ENCODE measurements at places on chromosomes 4 and X.

- DNase-seq: peak; percentile 72
Observed at GRCh38 chr4:153643406-153644383, 40.4 kb upstream of the TLR2 start.

DNA sequence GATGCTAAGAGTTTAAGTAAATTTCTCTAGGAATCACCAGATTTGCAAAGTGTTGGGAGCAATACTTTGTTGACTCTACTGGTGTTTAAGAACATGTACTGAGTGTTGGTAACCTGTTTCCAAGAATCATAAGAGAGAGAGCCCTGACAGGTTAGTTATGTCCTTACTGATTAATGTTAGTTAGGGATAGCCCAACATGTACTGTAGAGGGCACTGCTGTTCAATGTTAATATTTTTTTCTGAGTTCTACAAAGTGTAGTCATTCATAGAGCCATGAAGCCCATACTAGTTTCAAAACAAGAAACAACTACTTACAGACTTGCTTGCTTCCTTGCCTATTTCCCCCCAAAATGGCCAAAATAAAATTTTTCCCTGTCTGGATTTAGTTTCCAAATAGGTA, 11.9 kb downstream of the TMPRSS11D start:
- peak; percentile 30 for DNase-seq

DNA sequence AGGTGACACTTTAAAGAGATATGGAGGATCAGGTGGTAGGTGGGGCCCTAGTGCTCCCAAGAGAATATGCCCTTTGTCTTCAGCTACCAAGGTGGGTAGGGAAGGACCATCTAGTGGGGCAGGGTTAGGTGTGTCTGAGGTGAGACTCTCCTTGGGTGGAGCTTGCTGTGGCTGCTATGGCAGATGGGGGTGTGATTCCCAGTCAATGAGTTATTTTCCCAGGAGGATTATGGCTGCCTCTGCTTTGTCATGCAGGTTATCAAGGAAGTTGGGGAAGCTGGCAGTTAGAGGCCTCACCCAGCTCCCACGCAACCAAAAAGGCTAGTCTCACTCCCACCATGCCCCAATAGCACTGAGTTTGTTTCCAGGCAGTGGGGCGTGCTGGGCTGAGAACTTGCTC, 18.0 kb upstream of the SPIN2A start:
- peak; percentile 46 for DNase-seq

GRCh38 chrX:109655502-109656201, 30.7 kb upstream of the KCNE5 start:
- DNase-seq: no peak

- no peak for DNase-seq
Observed at GRCh38 chr4:126172126-126172525, 857.4 kb downstream of the FAT4 start.

- no peak for DNase-seq
Observed at GRCh38 chrX:96611619-96612362, 72.9 kb upstream of the DIAPH2 start.

- DNase-seq: no peak
Observed at GRCh38 chrX:19569121-19569805, 54.0 kb upstream of the MAP3K15 start.

DNA sequence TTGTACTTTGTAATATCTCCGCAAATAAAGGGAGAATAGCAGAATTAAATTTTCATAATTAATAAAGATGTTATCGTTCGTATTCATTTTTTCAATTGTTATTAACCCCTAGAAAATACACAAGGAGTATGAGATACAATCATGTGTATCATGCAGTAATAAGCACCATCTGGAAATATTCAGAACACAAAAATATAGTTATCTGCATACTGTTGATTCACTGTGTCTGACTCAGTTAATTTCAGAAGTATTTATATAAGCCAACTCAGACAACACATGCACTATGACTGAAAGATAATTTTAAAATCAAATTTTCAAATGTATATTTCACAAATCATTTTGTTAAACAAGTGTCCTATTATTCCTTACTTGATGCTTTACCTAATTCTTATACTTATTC, 1954.8 kb downstream of the ARAP2 start:
- no peak for DNase-seq

GRCh38 chr4:176156656-176157055, 38.7 kb downstream of the SPATA4 start:
- DNase-seq: no peak

- peak; percentile 12 for DNase-seq
Observed at GRCh38 chrX:19625612-19626011, 110.3 kb upstream of the MAP3K15 start.

DNA sequence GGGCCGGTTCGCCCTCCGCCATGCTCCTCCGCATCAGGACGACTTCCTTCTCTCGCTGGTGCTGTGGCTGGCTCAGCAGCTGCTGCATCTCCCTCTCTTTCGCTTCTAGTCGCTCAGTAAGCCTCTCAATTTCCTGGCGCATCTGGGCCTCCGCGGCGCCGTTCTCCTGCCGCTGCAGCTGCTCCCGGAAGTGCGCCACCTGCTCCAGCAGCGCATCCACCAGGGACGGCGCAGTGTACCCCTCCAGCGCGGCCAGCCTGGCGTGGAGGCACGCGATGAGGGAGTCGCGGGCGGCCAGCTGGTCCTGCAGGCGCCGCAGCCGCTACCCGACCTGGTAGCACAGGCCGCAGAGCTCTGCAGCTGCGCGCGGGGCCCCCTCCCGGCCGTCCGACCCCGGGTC, 97.4 kb upstream of the MED14 start:
- no peak for DNase-seq

- DNase-seq: no peak
Observed at GRCh38 chrX:1420371-1420770, 28.5 kb upstream of the SLC25A6 start.

GRCh38 chrX:119481323-119481801, 13.1 kb downstream of the SLC25A5 start:
- no peak for DNase-seq

DNA sequence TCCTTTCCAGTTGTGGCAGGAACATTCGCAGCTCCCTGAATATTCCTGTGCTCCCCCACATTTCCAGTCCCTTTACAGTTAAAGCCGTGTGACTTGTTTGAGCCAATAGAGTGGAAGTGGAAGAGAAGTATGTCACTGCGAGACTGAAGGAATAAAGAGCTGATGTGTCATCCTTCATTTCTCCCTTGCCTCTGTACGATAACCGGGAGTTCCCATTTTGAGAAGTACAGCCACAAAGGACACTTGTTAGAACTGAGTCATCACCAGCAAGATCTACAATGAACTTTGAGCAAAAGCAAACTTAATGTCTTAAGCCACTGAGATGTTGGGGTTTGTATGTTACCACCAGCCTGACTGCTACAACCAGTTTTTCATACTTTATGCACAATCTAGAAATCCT, 92.3 kb downstream of the SPRY1 start:
- peak; percentile 75 for DNase-seq

- DNase-seq: no peak
Observed at GRCh38 chr4:165667969-165668368, 205.1 kb upstream of the TLL1 start.

- no peak for DNase-seq
Observed at GRCh38 chr4:32180086-32180485, 1459.9 kb downstream of the PCDH7 start.

- no peak for DNase-seq
Observed at GRCh38 chrX:82370978-82371646, 1137.0 kb upstream of the POU3F4 start.

- DNase-seq: no peak
Observed at GRCh38 chr4:5931526-5931925, 38.6 kb upstream of the CRMP1 start.

DNA sequence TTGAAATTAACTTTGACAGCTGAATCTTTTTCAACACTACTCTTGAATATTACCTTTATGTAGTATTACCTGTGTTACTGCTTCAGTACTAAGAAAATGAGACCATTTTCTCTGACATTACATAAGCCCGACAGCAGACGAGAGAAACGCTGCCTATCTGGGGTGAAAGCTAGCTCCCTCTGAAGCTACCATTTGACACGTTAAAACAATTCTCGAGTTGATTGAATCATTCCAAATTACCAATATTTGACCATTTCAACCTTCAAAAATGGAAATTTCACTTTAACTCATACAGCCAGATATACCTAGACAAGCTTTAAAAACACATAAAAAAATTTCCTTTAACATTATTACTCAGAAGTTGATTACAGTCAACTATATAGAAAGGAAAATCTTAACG, 836 bp downstream of the GPM6A start:
- DNase-seq: no peak

GRCh38 chrX:138026211-138026610, 460.3 kb downstream of the ZIC3 start:
- DNase-seq: no peak

DNA sequence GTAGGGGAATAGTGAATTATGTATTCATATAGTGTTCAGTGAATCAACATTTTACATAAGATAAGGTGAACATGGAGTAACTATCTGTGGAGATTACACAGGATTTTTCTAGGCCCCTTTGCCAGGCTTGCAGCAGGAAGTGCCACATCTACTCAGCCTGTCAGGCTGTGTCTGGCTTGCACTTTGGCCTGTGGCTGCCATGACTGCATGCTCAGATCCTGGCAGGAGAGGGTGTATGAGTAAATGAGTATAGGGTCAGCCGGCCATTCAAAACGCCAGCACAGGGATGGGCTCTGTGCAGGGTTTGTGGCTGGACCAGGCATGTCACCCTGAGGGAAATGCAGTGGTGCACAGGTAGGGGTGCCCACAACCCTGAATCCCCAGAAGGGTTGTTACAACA, 51.9 kb downstream of the UBQLN2 start:
- DNase-seq: no peak

GRCh38 chrX:110304371-110304770, 13.5 kb downstream of the AMMECR1 start:
- no peak for DNase-seq

- DNase-seq: no peak
Observed at GRCh38 chr4:7194251-7195140, 2.2 kb downstream of the SORCS2 start.

GRCh38 chr4:61663310-61663709, 463.2 kb downstream of the ADGRL3 start:
- no peak for DNase-seq

GRCh38 chrX:15873566-15873965, 19.0 kb upstream of the AP1S2 start:
- DNase-seq: no peak

- peak; percentile 66 for DNase-seq
Observed at GRCh38 chrX:49155243-49155899, 7.2 kb upstream of the MAGIX start.

DNA sequence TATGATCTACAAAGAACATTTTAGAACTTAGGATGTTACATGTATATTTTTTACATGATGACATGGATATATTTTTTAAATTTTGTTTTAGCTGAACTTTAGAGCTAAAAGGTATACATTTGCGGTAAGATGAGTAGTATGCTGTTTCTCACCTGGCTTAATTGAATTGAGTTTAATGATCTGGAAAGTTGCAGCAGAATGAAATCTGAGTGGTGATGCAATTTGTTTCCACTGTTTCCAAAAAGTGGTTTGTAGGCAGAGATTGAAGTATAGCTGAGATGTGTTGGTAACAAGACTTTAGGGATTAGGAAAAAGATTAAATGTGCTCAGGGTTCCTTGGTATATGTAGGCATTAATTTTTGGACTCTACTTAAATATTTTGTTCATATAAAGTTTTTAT, 68.1 kb downstream of the HPF1 start:
- DNase-seq: no peak

- no peak for DNase-seq
Observed at GRCh38 chrX:2705046-2705832, 14.1 kb downstream of the CD99 start.

- no peak for DNase-seq
Observed at GRCh38 chr4:147833254-147833653, 101.4 kb downstream of the ARHGAP10 start.

- no peak for DNase-seq
Observed at GRCh38 chr4:69710580-69710979, 49.8 kb downstream of the SULT1B1 start.

GRCh38 chr4:181968371-181968770, 274.8 kb upstream of the TENM3 start:
- DNase-seq: no peak

Measured in LoVo (cell line).